ENCODE measurements at places on chromosomes 11 and 22. TPM values are rescaled to one million over a fixed set of nuclear protein-coding genes. Genes with fewer than 3 reads are reported as not detected.

DNA sequence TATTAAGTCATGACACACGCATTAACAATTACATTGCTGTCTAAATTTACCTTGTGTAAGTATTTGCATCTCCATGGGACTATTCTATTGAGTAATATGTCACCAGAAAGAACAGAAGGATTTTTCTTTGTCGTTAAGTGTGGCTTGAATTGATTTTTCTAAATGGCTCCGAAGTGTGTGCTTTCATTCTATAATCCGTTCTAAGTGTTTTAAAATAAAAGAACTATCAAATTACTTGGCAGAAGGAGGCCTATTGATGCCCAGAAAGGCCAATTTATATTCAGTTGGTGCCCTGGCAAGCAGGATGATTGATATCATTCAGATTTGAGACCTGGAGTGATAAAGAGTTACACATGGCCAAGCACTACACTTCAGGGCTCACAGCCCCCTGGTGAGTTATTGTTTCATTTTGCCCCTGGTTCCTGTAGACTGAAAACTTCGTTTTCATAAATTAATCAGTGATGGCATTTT lies 538.9 kb upstream of the ANO5 start:
- no peak overlapping the region for H3K4me3 ChIP-seq
- no peaks in the 10 kb centered on the region for H3K4me1 ChIP-seq
- no peaks in the 10 kb centered on the region for H3K27me3 ChIP-seq
- no peak for DNase-seq
- H3K27ac ChIP-seq = no peak overlapping the region

DNA sequence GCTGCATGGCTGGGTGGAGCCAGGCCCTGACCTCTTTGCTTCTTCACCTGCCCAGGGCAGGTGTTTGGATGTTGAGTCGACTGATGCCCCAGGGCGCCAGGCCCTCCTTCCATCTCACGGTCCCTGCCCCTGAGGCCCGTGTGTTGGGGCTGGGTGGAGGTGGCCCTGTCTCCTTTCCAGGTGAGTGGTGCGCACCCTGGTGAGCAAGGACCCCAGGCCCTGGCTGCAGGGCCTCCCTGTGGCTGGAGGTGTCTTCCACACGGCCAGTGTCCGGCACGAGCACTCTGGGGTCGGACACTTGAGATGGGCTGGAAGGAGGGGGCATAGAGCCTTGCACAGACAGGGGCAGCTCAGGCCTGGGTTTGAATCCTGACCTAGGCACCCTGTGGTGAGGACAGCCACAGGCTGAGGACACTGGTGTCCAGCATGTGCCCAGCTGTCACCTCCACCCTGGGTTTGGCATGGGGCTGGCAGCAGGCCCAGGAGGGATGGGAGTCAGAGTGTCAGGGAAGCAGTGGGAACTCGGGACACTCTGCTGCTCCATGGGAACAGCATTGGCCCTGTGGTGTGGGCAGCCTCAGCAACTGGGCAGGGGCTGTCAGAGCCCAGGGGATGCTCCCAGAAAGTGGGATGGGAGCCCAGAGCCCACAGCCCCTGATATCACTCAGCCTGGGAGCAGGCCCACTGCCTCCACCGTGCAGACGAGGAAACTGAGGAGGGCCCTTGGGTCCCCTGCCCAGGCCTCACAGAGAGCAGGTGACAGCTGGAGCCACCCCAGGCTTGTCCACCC lies 37.1 kb upstream of the CCDC188 start:
- H3K27me3 ChIP-seq = no peaks in the 10 kb centered on the region
- H3K36me3 ChIP-seq = no peaks in the 10 kb centered on the region
- DNase-seq = no peak
- no peak overlapping the region for H3K27ac ChIP-seq

DNA sequence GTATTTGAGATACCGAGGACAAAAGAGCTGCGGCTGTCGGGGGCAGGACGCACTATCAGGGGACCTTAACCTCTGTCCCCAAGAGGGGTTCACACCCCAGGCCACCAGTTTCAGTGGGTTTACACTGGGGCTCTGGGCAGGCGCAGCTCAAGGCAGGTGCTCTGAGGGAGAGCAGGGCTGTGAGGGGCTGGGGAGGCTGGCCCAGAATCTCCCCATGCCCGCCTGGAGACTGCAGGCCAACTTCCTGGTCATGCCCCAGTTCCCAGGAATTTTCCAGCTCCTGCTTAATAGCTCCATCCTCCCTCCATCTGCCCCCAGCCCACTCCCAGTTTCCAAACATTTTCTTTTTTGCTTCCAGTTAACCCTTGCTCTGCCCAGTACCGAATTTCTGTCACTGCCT lies 7.6 kb upstream of the PGA3 start:
- no peaks in the 10 kb centered on the region for H3K36me3 ChIP-seq
- H3K27ac ChIP-seq = no peak overlapping the region
- no peak for DNase-seq
- no peaks in the 10 kb centered on the region for H3K27me3 ChIP-seq
- no peaks in the 10 kb centered on the region for H3K4me1 ChIP-seq

Gene ABTB2
- 0.25 TPM for polyA plus RNA-seq

Gene VPS26B
- polyA plus RNA-seq = 34.3 TPM

Gene MMP13
- not detected for polyA plus RNA-seq

Gene E2F8
- not detected for polyA plus RNA-seq

Gene SPON1
- polyA plus RNA-seq = not detected
